ENCODE measurements at places on chromosomes 7 and 10.

DNA sequence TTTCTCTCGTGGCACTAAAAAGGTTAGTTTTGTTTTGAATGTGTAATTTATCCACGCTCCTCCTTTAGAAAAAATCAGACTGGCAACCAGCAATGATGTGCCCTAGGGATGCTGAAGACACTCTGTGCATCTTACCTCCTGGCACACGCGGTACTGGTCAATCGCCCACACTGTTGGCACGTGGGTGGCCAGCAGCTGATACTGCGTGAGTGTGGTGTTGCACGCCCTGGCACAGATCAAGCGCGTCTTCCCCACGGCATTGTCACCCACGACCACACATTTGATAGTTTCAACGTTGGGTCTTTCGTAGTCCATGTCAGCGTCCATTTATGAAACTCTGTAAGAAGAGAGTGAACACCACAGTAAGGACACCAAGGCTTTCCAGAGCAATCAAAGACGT is 32.8 kb downstream of the RHOBTB1 start:
- DNase-seq: no peak

DNA sequence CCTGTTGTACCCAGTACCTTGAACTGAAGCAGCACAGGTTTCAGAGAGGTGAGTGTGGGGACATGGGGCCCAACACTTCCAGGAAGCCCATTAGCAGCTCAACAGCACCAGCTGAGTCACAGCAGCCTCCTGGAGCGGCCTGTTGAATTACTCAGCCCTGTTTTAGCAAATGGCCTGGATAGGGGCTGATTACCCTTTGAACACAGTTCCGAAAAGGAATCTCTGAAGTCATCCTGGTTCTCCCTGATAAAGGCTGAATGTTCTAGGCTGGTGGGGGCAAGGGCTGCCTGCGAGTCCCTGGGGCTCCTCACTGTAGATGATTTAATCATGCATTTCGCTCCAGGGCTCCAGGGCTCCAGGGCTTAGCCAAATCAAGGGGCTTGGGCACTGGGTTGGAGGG is 287.5 kb downstream of the GRID1 start:
- no peak for DNase-seq

DNA sequence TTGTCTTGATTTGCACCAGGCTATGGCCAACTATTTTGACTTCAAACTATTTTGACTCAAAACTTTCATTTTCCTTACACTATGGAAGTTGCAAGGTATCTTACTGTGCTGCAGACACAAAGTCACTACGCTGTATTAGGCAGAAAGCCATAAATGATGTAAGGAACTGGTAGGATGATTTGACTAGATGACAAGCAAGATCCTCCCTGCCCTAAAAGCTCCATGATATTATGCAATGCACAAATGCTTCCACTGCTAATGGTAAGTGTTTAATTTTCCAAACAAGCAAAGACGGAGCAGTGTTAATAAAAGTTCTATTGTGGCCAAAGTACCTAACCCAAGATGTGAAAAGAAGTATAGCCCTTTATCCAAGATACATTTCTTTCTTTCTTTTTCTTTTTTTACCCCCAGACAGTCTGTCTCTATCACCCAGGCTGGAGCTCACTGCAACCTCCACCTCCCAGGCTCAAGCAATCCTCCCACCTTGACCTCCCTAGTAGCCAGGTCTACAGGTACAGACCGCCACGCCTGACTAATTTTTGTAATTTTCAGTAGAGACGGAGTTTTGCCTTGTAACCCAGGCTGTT is 98.2 kb downstream of the ANK3 start:
- no peak for DNase-seq

DNA sequence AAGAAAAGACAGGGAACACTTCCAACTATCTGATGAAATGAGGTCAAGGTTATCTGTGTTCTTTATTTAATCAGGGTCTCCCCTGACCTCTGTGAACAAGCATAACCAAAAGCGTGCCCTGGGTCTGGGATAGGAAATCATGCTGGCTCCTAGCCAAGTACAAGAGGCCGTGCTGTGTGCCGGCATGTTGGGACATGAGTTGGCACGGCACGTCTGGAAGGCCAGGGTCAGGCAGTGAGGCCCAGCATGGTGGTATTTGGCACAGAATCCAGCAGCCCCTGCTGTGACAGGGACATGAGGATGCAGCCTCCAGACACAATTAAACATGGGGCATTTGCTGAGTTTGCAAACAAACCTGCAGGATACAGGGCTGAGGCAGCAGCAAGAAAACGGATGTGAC is 320.4 kb downstream of the PLXNA4 start:
- DNase-seq: no peak

DNA sequence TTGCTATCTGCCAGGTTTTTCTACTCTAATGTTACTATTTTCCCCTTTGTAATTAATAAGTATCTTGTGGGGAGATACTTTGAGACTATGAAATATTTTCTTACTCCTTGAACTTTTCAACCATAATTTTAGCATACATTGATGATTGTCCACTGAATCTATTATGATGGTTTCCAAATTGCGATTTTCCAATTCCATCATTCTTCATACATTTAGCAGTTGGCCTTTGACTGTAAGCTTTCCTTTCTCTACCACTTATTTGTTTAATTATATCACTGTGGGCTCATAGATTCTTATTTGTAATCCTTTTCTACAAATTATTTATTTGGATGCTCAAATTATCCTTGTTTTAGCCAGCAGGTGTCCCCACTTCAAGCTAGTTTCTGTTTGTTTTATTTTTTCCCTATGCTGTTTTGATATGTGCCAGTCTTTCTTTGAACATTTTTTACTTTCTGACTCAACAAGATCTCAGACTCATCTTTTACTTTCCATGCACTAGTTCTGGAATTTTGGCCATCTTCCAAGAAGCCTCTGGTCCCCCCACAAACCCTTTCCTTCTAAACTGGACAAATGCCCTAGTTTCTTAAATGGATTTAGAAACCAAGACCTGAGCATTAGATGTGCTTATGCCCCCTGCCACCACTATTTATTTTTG is 11.4 kb upstream of the MRPS16 start:
- no peak for DNase-seq

GRCh38 chr10:80477-81105 is 31.5 kb upstream of the TUBB8 start:
- DNase-seq: no peak

- no peak for DNase-seq
Observed at GRCh38 chr10:117503244-117504205, 39.0 kb upstream of the EMX2 start.

DNA sequence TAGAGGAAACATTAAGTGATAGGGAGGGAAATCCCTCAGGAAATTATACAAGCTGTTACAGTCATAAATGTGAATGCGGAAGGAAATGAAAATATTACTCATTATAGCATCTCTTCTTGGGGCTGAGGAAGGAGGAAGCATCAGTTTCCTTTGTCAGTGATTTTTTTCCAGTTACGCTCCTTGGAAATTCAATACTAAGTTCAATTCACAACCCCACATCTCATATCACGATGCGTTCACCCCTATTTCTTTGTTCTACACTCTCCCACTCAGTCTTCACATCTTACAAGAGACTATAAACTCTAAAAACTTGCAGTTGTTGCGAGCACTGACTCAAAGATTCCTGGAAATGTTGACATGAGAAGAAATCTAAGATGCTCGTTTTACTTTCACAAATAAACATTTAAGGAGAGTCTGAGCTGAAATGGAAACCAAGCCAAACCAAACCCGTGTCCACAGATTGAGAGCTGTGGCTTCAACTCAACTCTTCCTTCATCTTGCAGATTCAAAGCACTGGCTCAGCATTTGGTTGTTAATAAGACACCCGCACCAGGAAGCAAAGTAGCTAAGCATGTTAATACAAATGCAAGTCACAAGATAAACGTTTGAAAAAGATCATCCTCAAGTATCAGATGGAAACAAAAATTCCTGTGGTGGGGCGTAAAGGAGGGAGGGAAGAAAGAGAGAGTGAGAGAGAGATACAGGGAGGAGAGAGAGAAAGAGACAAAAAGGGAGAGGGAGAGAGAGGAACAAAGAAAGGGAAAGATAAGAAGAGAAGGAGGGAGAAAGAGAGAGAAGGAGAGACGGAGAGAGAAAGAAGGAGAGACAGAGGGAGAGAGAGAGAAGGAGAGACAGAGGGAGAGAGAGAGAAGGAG is 150.0 kb upstream of the RSU1 start:
- no peak for DNase-seq

DNA sequence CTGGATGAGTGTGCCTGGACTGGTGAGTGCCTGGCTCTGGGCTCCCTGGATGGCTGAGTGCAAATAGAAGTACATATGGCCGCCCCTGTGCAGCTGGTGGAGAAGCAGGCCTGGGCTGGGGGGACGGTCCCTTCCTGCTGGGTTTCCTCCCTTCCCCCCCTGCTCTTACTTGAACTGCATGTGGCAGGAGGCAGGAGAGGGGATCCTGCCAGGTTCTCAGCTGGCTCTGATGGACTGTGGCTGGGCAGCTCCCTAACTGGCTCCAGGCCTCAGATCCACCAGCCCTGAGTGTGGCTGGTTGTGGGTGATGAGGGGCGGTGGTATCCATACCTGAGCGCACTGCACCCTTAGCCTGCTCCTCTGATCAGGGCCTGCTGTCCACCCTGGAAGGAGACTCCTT is 26.9 kb downstream of the ADCY1 start:
- DNase-seq: no peak

DNA sequence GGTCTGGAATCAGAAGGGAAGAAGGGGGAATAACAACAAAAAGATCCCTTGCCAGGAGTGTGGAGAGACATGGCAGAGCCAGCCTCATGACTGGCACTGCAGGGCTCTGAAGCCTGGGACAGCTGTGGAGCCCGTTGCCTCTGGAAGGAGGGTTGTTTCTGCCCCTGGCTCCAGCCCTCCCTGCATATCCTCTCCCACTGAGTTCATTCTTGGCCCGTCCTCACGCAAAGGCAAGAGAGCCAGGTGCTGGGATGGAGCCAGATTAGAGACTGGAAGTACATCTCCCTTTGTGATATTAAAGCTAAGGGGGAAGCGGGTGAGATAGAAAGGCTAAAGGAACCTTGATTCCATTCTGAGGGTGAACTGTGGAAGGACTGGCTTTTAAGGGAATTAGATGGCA is 141.5 kb upstream of the NPVF start:
- DNase-seq: no peak

- DNase-seq: no peak
Observed at GRCh38 chr7:137886281-137886680, 39.5 kb upstream of the DGKI start.

DNA sequence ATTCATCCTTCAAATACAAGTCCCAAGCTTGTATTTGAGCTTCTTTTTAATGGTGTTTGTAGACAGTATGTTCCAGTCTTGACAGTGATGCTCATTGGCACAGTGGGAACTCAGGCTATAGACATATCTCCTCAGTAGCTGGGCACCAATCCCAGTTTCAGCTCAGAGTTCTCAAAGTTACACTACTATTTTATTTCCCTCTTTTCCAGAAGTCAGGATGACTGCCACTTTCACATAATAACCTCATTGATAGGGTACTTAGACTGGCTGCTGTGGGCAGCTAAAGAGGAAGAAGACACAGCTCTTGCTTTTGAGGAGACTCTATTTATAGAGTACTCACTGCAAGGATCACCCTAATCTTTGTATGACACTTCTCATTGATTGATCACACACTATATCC is 2.4 kb downstream of the GBF1 start:
- no peak for DNase-seq

DNA sequence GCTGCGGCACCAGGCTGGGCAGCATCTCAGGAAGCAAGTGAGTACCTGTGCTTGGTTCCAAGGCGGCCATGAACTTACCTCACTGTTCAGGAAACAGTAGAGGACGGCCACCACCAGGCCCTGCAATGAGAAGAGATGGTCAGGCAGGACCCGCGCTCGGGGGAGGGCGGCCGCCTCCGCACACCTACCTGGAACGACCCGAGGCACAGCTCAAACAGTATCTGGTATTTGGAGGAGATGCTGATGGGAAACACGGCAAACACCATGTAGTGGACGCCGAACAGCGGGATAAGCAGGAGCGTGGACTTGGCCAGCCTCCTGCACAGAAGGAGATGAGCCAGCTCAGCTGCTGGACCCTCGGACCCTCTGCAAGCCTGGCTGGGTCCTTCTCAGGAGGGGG is 112.9 kb downstream of the VIPR2 start:
- no peak for DNase-seq

DNA sequence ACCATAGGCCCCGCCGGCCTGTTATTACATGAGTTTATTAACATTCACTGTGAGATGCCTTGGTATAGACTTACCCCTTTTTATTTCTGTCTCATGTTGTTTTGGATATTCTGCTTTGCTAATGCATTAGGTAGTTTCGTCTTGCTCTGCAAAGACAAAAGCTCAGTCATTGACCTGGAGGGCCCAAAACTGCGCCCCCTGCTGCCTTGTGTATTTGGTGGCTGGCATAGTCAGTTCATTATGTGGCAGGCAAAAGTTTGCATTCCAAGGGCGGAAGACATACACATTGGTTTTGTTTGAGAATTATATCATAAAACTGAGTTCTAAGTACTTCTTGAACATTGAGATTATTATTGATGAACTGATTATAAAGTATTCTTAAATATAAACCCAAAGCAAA is 372.5 kb downstream of the SDK1 start:
- no peak for DNase-seq

GRCh38 chr10:120931999-120932398 is 80.8 kb downstream of the WDR11 start:
- no peak for DNase-seq

GRCh38 chr7:68364886-68365625 is 1233.2 kb upstream of the AUTS2 start:
- DNase-seq: no peak

DNA sequence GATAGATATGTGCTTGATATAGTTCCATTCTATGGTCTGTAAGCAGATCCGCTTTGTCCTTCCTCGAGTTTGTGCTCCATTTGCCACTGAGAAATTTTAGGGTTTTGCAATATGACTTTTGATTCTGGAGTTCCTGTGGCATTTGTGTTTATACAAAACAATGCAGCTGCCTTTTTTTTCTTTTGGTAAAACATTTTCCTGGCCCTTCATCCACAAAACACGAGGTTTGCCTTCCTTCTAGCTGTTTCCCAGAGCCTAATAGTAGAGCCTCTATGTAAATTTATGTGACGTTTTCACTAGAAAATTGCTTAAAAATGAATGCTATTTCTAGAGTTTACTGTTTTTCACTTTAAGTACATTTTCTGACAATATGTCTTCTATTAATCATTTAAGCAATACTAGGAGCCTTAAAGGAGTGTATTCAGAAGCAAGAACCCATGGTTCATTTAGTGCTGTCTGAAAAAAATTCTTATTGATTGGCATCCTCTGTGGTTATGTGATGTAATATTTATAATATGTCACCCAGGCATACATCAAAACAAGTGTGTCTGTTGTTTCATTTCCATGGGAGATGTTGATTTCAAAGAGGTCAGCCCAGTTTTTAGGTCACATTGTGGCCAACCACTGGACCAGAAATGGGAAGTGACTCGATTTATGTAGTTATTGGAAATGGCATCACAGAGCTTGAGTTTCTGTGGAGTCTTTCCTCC is 618.3 kb downstream of the LRMDA start:
- no peak for DNase-seq

DNA sequence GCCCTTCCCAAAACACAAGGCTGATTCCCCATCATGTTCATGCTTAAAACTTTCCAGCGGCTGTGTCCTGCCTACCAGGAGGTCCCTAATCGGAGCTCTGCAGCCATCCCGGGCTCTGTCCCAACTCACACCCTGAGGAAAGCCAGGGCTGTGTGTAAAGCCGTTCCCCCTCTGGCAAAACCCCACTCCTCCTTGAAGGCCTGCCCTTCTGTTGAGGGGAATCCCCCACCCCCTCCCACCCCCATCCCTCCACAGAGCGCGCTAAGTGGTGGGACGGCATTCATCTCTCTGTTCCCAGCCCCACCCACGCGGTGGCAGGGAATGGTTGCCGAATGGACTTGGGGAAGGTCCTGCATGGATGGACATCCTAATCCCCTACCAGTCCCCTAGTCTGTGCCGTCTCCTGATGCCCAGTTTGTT is 667 bp upstream of the TMEM120A start:
- DNase-seq: no peak

All from activated CD4-positive, CD25-positive, alpha-beta regulatory T cell (primary cell).